Activated naive CD8-positive, alpha-beta T cell treated with anti-CD3 and anti-CD28 coated beads, Interleukin-2, amount 10 ng/mL, durations not matched to agents 7 days and 5 days (primary cell): ENCODE measurements at places on chromosomes 13 and 19. TPM values are rescaled to one million over a fixed set of nuclear protein-coding genes. Genes with fewer than 3 reads are reported as not detected.

GRCh38 chr13:30787738-30788525 lies 52.6 kb downstream of the ALOX5AP start:
- no peak for DNase-seq

- DNase-seq = no peak
These were observed 59.3 kb upstream of the WDFY2 start for GRCh38 chr13:51524829-51525566.

DNA sequence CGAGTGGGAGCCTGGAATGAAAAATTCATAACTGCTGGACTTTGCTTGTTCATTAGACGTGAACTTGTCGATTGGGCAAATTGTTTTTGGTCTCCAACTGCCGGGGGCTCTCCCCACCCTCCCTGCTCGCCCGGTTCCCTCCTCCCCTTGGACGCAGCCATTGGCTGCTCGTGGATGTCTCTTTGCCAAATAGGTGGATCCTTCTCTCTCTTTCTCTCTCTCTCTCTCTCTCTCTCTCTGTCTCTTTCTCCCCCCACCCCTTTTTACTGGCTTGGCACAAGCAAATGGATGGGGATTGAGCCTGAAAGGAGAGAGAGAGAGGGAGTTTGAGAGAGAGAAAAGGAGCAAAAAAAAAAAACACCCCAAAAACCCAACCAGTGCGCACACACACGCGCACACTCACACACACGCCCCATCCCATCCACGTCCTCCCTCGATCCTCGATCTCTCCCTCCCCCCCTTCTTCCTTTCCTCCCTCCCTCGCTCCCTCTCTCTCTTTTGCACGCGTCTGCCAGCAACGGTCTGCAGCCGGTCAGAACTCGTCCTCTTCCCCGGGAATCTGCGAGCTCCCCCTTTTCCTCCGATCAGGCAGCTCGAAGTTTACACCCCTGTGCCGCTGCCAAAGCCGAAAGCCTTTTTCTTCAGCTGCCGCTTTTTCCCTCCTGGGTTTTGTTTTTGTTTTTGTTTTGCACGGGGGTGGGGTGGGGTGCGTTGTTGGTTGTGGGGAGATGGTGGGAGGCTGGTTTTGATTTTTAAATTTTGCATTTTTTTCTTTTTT lies 27.8 kb downstream of the NFIX start:
- DNase-seq = no peak

DNA sequence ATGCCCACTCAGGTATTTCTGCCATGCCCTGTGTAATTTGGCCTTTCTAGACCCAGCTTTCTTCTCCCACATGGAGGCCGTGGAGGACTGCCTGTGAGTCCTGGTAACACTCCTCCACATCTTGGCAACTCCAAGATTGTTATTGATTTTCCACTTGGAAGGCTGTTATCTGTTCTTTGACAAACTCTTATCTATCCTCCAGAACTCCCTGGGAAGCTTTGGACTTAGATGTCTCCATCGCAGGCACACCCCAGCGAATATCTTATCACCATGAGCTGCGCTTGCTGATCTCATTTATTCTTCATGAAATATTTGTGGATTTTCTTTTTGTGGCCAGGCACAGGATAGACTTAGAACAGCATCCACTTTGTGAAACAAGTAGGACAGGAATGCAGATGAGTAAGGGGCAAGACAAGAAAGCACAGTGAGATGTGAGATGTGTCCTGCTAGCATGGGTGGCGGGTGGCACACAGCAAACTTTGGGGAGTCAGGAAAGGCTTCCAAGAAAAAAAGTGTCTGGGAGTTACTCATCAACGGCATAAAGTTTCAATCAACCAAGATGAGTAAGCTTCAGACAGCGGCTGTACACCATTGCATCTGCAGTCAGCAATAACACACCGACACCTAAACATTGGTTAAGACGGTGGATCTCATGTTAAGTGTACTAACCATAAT lies 84.5 kb upstream of the IRS2 start:
- no peak for DNase-seq

DNA sequence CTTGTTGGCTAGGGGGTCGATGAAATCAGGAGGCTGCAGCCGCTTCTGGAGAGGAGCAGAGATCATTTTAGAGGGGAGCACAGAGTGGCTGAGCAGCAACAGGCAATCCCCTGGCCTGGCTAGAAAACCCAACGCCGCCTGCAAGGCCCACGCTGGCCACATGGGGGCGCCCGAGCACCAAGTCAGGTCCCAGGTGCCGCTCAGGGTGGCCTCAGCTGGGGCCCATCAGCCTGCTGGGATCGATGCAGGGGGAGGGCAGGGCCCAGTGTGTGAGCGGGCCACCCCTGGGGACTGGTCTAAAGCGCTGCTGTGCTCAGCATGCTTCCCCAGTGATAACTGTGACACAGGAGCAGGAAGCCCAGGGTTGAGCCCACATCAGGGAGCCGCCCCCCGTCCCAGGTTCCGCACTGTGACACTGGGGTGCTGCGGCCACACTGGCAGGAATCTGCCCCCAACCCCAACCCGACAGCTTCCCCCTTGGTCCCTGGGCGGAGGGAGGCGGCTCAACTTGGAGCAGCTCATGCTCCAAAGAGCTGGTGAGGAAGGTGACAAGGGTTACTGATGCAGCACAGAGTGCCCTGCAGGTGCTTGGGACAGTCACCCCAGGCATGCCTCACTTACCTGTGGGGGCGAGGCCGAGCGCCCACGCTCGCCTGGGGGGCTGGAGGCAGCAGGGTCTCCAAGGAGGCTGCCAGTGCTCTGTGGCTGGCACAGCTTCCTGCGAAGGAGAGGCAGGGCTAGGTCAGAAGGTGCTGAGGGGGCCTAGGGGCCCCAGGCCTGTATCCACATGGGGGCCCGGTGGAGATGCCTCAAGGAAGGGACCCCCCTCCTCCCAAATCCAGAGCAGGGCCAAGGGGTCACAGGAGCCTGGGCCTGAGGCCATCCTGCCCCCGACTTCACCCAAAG lies 13.3 kb upstream of the ISYNA1 start:
- DNase-seq = peak; percentile 96

DNA sequence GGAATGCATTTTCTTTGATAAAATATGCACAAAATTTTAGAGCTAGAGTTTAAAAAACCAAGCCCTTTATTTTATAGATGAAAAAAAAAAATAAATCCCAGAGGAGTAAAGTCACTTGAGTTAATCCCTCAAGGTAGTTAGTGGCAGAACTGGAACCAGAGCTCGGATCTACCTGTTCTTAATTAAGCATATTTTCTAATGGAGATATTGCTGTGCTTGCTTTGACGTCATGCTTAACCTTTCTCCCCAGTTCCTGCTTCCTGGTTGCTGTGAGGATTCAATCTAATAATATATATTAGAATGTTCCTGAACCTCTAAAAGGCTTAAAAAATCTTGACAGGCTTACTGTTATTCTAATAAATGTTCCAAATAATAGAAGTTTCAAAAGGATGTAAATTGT lies 300.6 kb upstream of the KLF12 start:
- DNase-seq = no peak

- no peak for DNase-seq
These were observed 19.6 kb upstream of the GTF2F2 start for GRCh38 chr13:45100573-45101262.

DNA sequence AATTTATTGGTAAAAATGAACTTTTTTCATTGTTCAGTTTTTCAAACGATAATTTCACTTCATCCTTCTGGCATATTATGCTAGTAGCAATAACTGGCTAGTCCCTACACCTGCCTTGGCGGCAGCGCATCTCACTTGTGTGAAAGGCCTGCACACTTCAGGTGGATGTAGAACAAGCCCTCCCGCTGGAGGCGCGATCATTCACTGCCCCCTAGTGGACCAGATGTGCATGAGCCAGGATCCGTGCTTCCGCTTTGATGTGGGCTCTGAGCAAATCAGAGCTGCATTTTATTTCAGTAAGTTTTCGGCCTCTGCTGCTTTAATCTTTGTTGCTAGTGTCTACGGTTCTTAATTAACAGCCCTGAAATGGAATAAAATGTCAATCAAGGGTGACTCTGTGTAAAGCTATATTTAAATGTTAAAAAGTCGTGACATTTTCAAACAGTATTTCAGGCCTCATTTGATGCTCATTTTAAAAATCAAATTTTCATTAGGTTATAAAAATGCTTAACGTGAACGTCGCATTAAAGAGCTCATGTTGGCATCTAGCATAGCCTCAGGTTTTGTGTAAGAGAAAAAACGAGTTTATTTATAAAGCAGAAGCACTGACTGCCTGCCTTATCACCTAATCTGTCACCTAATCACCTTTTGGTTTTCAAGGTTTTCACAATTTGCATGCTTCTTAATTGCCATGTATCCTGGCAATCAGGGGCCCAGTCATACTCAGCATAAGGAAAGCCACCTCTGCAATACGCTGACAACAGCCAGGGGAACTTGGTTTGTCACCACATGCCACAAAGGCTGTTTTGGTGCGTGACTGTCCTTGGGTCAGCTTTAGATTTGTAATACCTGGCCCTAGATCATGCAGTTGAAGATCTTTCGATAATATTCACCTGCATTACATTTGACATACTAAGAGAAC lies 112.2 kb downstream of the TEX26 start:
- peak; percentile 79 for DNase-seq

DNA sequence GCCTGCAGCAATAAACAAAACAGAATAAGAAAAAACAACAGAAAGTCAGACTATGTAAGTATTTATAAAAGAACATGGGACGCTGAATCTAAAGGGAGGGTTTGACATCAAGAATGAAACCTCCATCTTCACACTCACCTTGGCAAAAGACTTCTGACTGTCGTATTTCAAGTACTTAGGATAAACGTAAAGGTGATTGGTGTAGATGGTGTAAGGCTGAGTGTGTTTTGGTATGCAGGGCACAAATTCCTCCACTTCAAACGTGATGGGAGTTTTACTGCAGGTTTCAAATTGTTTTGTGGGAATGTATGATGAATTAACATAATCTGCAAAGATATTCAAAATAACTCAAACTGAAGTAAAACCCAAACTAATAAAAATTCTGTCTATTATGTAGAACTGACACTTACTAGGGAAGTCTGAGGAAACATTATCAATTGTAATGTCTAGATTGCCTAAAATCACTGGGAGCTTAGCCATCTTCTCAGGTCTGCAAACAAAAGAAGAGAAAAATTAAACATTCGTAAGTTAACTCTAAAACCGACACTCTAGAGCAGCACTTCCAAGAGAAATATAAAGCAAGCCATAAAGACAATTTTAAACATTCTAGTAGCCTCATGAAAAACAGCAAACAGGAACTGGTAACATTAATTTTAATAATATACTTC lies 89.5 kb downstream of the DOCK9 start:
- DNase-seq = no peak

GRCh38 chr19:19538785-19539166 lies 711 bp downstream of the CILP2 start:
- DNase-seq = no peak

GRCh38 chr13:60226507-60226906 lies 62.8 kb upstream of the DIAPH3 start:
- no peak for DNase-seq

- peak; percentile 35 for DNase-seq
These were observed 268.5 kb downstream of the MYO16 start for GRCh38 chr13:108897955-108898354.

GRCh38 chr13:113077953-113078901 lies 27.4 kb upstream of the F7 start:
- DNase-seq = no peak

- DNase-seq = no peak
These were observed 19.0 kb upstream of the ASF1B start for GRCh38 chr19:14155371-14155770.

DNA sequence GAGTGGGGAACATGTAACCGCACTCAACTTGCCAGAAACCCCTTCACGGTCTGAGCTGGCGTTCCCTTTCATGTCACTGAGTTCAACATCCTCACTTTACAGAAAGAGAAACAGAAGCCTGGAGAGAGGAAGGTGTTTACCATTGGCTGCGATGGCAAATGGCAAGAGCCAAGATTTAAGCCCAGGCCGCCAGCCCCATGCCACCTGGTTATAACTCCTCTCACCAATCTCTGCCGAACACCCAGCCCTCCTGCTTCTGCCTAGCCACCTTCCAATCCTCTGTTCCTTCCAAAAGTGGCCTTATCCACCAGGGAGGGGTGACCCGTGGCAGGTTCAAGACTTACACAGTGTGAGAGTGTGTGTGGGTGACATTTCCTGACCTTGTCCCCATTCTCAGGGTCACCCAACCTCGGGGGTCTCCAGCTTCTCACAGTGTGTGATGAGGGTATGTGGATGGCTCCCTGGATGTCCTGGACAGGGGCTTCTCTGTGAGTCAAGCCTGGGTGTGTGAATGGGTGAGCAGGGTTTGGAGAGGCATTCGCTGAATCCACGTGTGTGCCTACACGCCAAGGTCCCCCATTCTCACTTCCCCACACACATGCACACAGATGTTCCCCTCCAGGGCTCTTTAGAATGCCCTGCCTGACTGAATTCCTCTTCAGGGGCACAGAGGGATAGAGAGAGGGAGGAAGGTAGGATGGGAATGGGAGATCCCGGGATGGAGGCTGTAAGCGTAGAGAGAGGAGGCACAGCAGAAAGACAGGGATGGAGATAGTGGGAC lies 1.2 kb downstream of the CADM4 start:
- DNase-seq = no peak

GRCh38 chr19:33316541-33317264 lies 14.4 kb upstream of the CEBPA start:
- no peak for DNase-seq

- no peak for DNase-seq
These were observed 43.9 kb downstream of the ZNF331 start for GRCh38 chr19:53581871-53582279.

DNA sequence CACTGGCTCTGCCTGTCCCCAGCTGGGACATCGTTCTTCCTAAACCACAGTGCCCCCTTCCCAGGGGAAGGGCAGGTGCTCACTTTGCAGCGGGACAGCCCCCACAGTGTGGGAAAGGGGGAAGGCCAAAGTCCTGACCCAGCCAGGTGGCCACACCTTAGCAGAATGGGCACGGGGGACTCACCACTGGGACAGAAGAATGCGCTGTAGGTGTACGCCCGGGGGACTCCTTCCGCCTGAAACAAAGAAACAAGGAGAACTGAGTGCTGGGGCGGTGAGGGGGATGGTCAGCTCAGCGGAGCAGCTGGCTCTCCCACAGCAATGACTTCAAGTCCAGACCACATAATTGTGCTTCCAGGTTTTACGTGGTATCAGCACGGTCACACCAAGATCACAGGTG lies 49.4 kb downstream of the F2RL3 start:
- no peak for DNase-seq

GRCh38 chr19:29665215-29665825 lies at the start of gene PLEKHF1:
Gene PLEKHF1 (plus strand): TSS chr19:29665461. CDS start chr19:29673840, 8,379 bp downstream.
- peak; percentile 98 for DNase-seq

- no peak for DNase-seq
These were observed 1471.7 kb downstream of the UQCRFS1 start for GRCh38 chr19:27741236-27741635.

GRCh38 chr19:18346091-18346490 lies 5.7 kb downstream of the PGPEP1 start:
- no peak for DNase-seq

- DNase-seq = no peak
These were observed 9.2 kb upstream of the EHD2 start for GRCh38 chr19:47704024-47704423.

- DNase-seq = no peak
These were observed 5.1 kb downstream of the ZNF599 start for GRCh38 chr19:34767951-34768350.

Gene CEBPA
- total RNA-seq = 1.6 TPM

Gene TPGS1
- 27.2 TPM for total RNA-seq

Gene SOX1
- not detected for total RNA-seq

Gene ZNF607
- total RNA-seq = 10.8 TPM

Gene UNC13A
- 0.25 TPM for total RNA-seq

Gene LGALS4
- total RNA-seq = 3.8 TPM

Gene SMIM44
- not detected for total RNA-seq

Gene CLEC4G
- total RNA-seq = not detected

Gene GJA3
- total RNA-seq = 0.39 TPM

Gene ZFP14
- total RNA-seq = 9.7 TPM
